ENCODE measurements at places on chromosomes 4 and X.

DNA sequence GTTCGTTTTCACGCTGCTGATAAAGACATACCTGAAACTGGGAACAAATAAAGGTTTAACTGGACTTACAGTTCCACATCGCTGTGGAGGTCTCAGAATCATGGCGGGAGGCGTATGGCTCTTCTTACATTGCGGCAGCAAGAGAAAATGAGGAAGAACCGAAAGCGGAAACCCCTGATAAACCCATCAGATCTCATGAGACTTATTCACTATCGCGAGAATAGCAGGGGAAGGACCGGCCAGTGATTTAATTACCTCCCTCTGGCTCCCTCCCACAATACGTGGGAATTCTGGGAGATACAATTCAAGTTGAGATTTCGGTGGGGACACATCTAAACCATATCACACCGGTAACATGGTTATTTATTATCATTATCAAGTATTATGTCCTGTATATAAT lies 2204.5 kb downstream of the ARAP2 start:
- DNase-seq, result no peak

- no peak for DNase-seq
Observed at GRCh38 chr4:20787940-20788665, 87.8 kb downstream of the PACRGL start.

GRCh38 chr4:122783301-122784215 lies 43.1 kb upstream of the FGF2 start:
- DNase-seq, result peak; percentile 20

DNA sequence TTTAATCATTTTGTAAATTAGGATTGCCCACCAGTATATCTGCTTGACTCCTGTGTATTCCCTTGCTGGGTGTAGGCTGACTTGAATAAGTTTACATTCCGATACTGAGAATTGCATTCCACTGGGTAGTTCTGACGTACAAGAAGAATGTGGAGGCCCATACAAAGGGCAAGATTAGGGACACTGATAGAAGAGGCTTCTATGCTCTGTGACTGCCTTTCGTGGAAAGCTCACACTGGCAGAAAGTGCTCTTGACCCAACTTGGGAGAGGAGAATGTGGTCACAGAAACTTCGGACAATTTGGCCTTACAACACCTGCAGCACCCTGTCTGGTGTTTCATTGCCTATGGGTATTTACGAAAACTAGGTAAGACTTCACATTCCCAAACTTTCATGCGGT lies 126.3 kb downstream of the RAPGEF2 start:
- peak; percentile 79 for DNase-seq

- DNase-seq, result no peak
Observed at GRCh38 chr4:43842594-43842993, 606.0 kb downstream of the KCTD8 start.
